ENCODE measurements at places on chromosomes 5 and 9.

GRCh38 chr5:40367255-40367654 is 312.5 kb upstream of the PTGER4 start:
- no peak for DNase-seq

GRCh38 chr5:109164001-109164400 is 245.8 kb downstream of the PJA2 start:
- no peak for DNase-seq

GRCh38 chr9:89961616-89962341 is 357.0 kb downstream of the GADD45G start:
- no peak for DNase-seq

- no peak for DNase-seq
These were observed 162.9 kb downstream of the ZDHHC21 start for GRCh38 chr9:14530366-14530765.

DNA sequence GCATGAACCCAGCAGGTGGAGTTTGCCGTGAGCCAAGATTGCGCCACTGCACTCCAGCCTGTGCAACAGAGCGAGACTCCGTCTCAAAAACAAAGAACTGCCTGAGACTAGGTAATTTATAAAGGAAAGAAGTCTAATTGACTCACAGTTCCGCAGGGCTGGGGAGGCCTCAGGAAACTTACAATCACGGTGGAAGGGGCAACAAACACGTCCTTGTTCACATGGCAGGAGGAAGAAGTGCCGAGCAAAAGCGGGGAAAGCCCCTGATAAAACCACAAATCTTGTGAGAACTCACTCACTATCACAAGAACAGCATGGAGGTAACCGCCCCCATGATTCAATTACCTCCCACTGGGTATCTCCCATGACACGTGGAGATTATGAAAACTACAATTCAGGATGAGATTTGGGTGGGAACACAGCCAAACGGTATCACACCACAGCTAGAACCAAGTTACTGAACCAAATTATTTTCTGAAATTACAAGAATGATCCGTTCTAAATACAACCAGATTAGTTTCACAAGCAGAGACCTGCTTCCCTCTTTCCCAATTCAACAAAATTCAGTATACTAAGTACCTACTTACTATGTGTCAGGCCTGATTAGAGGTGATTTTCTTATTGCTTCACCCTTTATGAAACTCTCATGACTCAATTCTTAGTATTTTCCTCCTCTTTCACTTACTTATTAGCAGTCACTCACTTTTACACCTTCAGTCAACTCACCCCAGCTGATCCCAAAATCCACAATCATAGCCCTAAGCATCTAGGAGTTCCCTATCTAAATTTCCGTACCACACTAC is 8.4 kb downstream of the UBTD2 start:
- DNase-seq, result no peak

- no peak for DNase-seq
These were observed 60.3 kb downstream of the MAPKAP1 start for GRCh38 chr9:125646621-125647100.

DNA sequence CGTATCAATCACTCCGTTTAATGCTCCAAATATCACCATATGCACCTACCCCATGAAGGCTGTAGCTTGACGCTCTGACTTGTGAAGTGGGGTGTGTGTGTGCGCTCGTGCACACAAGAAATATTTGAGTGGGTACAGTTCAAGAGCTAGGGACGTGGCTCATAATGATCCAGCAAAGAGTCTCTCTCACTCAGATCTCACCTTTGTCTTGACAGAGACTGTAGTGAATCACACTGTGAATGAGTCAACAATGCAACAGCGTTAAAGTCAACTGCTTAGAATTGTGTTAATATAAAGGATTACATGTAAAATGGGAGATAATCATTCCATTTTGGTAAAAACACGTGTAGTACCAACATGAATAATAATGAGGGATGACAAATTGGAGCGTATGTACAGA is 119.4 kb downstream of the MED27 start:
- no peak for DNase-seq

All from bone marrow (tissue), 2 donors.